H4 (cell line): ENCODE measurements at places on chromosomes 4 and X. TPM values are rescaled to one million over a fixed set of nuclear protein-coding genes. Genes with fewer than 3 reads are reported as not detected.
A peak's percentile ranks its signal among the peaks of the same experiment; 100 is the strongest.

GRCh38 chr4:5824227-5824626 lies 68.7 kb downstream of the CRMP1 start:
- no peak for DNase-seq

- DNase-seq, result no peak
Observed at GRCh38 chr4:71411981-71412380, 73.2 kb downstream of the SLC4A4 start.

GRCh38 chr4:139438141-139438540 lies 15.8 kb upstream of the RAB33B start:
- no peak for DNase-seq

The TCEAL3 gene
- 20.4 and 20.9 TPM in 2 replicates for total RNA-seq

DNA sequence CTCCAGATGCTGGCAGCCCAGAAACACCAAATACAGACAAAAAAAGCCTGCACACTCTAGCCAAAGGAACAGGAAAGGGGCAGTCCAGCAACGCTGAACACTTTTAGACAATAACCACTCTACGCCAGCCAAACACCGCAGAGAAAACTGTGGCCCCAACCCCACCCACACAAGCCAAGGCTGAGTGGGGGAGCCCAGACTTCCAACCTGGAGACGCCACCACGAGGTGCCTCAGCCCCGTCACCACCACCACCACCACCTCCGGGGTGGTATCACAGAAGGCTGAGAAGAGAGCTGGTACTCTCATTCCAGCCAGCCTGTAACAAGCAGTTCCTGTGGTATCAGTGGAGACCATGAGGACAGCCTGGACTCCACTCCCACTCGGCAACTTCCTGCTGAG lies 22.8 kb downstream of the MEPE start:
- DNase-seq, result no peak

The IL9R gene
- not detected in 2 replicates for total RNA-seq

DNA sequence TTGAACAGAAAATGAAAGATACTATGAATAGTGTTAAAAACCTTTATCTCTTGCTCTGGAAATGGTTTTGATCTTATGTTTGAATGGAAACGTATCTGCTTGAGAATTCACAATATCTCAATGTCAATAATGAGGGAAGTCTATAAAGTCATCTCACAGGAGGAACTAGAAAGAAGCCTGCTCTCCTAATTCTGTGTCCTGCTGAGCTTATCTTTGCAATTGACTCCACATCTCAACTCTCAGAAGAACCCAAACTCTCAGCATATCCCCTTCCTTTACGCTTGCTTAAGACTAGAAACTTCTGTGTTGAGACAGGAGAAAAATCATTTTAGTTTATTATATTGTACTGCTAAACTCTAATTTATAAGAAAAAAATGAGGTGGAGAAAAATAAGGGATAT lies 8.3 kb upstream of the PF4V1 start:
- DNase-seq, result no peak

The FAM9B gene
- not detected in 2 replicates for total RNA-seq

GRCh38 chr4:61211781-61212180 lies 11.7 kb downstream of the ADGRL3 start:
- DNase-seq, result no peak

The ITM2A gene
- total RNA-seq, result 1.6 TPM in 1 of 2 replicates, not detected in the other

- no peak for DNase-seq
Observed at GRCh38 chr4:88646528-88647280, 50.9 kb downstream of the NAP1L5 start.

DNA sequence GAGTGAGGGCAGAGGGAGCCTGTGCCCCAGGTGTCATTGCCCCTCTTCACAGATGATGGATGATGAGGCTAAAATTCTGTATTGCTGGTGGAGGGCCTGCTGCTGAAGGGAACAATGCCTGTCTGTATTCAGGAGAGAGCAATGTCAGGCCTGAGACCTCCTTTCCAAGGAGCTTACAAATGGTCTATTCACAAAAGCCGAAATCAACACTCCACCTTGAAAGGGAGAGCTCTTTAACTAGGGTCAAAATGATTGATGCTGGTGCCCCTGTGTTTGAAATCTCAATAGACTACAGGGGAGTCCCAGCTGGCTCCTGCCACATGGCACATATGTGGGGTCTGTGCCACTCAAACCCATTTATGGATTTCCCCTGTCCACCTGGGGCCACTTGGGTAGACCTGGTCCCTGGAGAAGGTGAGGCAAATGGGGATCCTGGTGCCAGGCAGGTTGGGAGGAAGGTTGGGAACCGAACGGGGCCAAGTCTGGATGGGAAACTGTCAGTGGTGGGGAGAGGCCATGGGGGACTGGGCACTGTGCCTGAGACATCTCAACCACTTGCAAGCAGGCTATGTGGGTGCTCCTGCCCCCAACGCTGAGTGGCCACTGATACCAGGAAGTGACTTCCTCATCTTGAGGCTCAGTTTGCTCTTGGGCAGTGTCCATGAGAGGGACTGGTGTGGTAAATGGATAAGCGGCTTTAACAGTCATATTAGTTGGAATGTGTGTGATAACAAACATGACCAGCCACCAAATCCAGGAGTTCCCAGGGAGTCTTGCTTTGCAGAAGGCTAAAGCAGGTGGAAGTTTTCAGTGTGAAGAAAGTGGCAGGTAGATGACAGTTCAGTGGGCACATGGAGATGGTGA lies 223.8 kb upstream of the PSAPL1 start:
- DNase-seq, result no peak

The ASB9 gene
- total RNA-seq, result 16.1 and 17.5 TPM in 2 replicates

DNA sequence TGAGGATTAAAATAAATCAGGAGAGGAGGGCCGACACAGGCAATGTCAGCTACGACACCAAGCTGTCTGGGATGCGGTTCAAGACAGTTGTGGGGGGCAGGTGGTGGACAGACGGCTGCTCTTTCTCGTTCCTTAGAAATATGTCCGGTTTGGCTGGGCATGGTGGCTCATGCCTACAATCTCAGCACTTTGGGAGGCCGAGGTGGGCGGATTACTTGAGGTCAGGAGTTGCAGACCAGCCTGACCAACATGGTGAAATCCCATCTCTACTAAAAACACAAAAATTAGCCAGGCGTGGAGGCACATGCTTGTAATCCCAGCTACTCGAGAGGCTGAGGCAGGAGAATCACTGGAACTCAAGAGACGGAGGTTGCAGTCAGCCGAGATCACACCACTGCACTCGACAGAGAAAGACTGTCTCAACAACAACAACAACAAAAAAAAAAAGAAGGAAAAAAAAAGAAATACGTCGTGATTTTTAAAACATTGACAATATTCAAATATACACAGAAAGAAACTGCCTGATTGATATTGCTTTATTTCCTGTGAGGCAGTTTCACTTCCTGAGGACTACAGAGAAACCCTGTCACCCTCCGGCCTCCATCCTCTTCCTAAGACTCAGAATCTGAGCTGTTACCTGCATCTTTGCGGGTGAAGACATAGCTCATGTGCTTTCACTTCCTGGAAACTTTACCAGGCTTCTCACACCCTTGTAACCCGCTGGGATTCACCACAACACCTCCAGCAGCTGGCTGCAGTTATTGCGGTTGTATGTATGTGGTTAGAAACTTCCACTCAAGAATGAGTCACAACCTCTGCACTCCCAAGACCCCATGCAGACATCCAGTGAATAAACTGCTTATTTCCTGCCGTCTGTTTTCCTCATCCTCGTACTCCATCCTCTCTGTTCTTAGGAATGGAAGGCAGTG lies 63.8 kb upstream of the STS start:
- peak; percentile 95 for DNase-seq

- peak; percentile 38 for DNase-seq
Observed at GRCh38 chrX:103063191-103063845, 653 bp downstream of the BEX1 start.

The PNMA5 gene
- total RNA-seq, result not detected in 2 replicates

The RASL11B gene
- 0.60 and 0.80 TPM in 2 replicates for total RNA-seq

- no peak for DNase-seq
Observed at GRCh38 chr4:170090352-170091052, 746 bp upstream of the AADAT start.

DNA sequence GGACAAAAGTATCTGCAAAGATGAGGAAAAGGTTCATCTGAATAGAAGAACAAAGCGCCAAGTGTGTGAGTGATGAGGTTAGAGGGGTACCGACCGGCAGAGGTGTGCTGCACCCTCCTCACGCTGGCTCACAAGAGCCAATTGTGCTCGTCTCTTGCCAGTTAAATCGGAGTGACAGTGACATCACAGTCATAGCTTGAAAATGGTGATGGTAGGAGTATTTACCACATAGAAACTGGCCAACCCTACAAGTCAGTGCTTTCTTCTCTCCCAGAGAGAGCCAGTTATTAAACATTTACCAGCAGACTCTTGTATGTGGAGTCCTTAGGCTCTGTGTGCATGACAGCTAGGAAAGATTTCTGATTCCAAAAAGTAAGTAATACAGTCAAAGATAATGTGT lies 32.4 kb downstream of the CLDN22 start:
- DNase-seq, result no peak

The NR3C2 gene
- 1.2 and 1.9 TPM in 2 replicates for total RNA-seq

The CXorf65 gene
- not detected in 2 replicates for total RNA-seq

The MAP3K15 gene
- 0.50 and 1.4 TPM in 2 replicates for total RNA-seq

The PRSS12 gene
- 6.7 and 12.2 TPM in 2 replicates for total RNA-seq

The AREG gene
- total RNA-seq, result 0.91 TPM in 1 of 2 replicates, not detected in the other

The BMP3 gene
- total RNA-seq, result not detected in 2 replicates

DNA sequence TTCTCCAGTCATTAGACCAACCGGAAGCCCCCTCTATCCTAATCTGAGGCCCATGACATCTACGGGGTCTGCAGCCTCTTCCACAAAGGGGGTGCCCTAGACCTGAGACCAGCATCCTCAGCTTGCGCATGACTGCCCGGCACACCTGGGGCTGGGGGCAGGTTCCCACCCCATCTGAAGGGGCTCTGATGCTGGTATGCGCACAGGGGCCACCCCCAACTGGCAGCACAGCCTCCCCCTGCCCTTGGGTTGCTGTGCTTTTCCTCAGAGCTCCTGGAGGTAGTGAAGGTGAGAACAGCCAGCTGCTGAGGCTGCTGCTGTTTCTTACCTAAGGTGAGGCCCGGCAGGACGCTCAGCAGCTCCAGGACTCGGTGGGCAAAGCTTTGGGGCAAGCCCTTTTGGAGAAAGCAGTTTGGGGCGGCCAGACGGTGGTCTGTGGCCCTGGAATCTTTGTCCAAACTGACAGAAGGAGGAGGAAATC lies 18.9 kb upstream of the CPLX1 start:
- DNase-seq, result no peak

The STBD1 gene
- total RNA-seq, result 2.0 and 3.6 TPM in 2 replicates

- DNase-seq, result peak; percentile 71
Observed at GRCh38 chr4:185902654-185903053, 90.7 kb upstream of the SORBS2 start.

The COL4A6 gene
- total RNA-seq, result 0.21 and 0.58 TPM in 2 replicates

DNA sequence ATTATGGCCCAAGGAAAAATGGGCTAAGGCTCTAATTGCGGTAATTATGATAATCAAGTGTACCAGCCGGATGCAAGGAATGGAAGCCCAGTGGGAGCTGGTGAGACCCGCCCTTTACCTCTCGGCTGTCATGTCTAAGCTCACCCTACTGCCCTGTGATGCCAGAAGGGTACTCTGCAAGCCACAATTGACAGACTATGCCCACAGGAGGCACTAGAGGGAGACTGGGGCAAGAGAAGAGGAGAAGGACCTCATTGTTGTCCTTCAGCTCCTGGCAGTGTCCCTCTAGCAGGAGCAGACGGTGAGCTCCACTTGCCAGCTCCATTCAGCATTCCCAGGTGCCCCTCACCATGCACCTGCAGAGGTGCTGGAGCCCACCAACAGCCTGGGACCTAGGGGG lies 141.8 kb downstream of the SMIM20 start:
- peak; percentile 23 for DNase-seq

The SPANXB1 gene
- total RNA-seq, result 2.2 and 4.1 TPM in 2 replicates

The PRDM5 gene
- 9.1 and 11.7 TPM in 2 replicates for total RNA-seq

The GLOD5 gene
- total RNA-seq, result not detected in 2 replicates

DNA sequence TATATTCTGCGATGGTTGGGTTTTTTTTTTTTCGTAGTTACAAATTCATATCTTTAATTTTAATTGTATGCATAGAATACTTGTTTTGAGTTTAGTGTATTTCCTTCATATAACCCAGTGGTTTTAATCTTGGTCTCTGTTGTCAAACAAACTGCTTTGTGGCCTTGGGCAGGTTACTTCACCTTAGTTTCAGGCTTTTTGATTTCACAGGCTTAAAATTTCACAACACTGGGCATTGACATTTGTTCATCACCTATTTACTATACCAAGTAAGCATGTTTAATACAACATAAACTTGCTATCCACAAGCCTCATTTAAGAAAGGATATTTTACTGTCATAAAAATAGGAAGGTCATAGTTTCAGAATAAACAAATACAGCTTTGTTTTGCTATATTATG lies 14.7 kb downstream of the RAPGEF2 start:
- DNase-seq, result no peak

DNA sequence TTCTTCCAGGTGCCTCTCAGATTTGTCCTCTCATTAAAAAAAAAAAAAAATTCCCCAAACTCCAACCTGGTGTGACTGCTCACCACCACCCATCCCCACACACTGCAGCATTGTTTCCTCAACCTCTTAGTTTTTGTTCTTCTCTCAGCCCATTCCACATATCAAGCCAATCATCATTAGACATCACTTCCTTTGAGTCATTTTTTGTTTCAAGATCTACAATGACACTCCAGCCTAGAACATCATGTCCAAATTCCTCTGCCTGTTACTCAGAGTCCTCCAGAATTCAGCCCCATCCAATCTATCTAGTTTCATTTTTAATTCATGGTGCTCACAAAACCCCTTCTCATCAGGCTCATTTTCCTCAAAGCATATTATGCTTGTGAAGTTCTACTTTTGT lies 262.5 kb upstream of the TEX13A start:
- DNase-seq, result no peak

The SSX1 gene
- 0.14 TPM in 1 of 2 replicates, not detected in the other for total RNA-seq

DNA sequence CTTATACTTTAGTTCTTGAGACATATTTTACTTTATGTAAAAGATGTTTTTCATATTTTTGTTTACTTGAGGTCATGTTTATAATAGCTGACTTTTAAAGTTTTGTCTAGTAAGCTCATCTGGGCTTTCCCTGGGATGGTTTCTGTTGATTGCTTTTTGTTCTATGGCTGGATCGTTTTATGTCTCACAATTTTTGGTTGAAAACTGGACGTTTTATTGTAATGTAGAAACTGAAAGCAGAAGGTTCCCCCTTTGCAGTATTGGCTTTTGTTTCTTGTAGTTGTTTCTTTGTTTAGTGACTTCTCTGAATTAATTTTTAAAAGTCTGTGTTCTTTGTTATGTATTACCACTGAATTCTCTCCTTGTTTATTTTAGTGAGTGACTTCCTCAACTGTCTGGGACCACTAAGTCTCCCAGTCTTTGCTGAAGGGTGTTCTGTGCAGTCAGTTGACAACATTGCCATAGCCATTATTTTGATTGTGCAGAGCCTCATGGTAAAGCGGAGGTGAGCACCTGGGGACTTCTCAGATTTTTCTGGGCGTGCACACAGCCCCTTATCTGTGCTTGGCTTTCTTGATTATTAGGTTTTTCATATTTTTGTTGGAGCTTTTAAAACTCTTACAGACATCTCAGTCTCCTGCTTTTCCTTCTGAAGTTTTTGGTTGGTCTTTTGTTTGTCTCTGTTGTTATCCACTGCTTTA lies 31.0 kb downstream of the KDM6A start:
- DNase-seq, result no peak

The ZDHHC15 gene
- total RNA-seq, result 0.27 and 1.4 TPM in 2 replicates

DNA sequence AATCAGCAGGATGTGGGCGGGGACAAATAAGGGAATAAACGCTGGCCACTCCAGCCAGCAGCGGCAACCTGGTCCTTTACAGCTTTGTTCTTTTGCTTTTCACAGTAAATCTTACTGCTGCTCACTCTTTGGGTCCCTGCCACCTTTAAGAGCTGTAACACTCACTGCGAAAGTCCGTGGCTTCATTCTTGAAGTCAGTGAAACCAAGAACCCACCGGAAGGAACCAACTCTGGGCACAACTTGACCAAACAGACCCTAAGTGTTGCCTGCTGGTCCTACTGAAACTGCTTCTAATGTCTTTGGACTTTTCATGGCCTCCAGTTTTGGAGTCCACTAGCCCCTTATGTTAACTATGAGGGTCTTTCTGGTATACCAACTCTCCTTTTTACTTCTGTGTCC lies 566.2 kb upstream of the IGFBP7 start:
- no peak for DNase-seq
